ENCODE measurements at places on chromosomes 5 and 9.

- DNase-seq, result no peak
These were observed 178.2 kb upstream of the ATP10B start for GRCh38 chr5:161030229-161030628.

GRCh38 chr9:87063871-87064270 lies 116.6 kb upstream of the GAS1 start:
- no peak for DNase-seq

- DNase-seq, result no peak
These were observed 28.3 kb downstream of the IARS1 start for GRCh38 chr9:92265154-92265553.

- no peak for DNase-seq
These were observed 56.2 kb upstream of the GCNT4 start for GRCh38 chr5:75108515-75108914.

- no peak for DNase-seq
These were observed 16.0 kb upstream of the JADE2 start for GRCh38 chr5:134509308-134510040.

DNA sequence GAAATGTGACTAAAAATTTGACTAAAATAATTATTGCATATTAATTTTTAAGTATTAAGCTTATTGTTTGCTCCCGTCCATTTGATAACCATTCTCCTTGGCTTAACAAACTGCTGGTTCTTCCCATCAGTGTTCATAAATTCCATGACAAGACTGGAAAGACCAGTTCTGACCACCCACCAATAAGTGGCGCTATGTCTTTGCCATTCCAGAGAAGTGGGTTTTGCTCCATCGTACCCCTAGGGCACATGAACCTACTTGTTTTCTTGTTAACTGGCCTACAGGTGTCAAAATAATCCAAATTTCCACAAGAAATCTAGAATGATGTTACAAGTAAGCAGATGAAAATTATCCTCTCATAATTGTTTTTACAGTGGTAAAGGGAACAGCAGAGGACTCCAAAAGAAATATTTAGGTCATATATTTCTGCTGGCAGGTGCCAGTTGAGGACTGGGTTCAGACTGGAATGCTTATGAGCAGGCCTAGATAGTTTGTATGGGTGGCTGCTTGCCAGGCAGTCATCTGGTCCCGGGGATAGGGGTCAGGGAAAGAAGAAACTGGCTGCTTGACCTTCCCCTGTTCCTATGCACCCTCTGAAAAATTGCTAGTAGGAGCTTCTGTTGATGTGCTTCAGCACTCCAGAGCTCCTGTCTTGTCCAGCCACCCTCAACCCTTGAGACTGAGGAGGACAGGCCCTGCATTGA lies 283.1 kb upstream of the ADAMTSL1 start:
- DNase-seq, result no peak

DNA sequence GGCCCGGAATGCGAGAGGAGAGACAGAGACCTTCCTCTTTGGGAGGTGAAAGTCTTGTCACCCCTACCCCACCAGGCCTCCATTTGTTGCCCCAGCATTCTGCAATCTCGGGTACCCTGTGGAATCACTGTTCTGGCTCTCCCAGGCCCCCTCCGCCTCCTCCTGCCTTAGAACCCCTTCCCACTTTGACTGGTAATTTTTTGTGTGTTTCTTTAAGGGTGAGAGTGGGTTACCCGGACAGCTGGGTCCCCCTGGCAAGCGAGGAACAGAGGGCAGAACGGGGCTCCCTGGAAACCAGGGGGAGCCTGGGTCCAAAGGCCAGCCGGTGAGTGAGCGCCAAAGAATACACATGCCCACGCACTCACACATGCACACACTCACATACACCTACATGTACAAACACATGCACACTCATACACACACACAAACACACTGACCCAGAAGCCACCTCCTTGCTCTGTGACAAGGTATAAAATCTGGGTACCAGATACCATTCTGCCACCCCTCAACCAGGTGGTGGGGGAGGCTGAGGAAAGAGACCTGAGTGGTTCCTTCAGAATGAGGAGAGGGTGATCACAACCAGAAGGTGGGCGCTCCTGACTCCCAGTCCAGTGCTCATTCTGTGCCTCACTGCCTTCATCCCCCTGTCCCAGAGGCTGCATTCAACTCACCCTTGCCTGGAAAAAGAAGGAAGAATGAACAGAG lies 30.9 kb upstream of the ORM1 start:
- no peak for DNase-seq

GRCh38 chr5:30121043-30121442 lies 1072.4 kb upstream of the CDH6 start:
- DNase-seq, result no peak

GRCh38 chr9:9498128-9498527 lies 1114.7 kb downstream of the PTPRD start:
- no peak for DNase-seq

GRCh38 chr9:37390759-37391158 lies 31.7 kb upstream of the GRHPR start:
- no peak for DNase-seq

- no peak for DNase-seq
These were observed 100.3 kb upstream of the SPOCK1 start for GRCh38 chr5:137599457-137599856.

DNA sequence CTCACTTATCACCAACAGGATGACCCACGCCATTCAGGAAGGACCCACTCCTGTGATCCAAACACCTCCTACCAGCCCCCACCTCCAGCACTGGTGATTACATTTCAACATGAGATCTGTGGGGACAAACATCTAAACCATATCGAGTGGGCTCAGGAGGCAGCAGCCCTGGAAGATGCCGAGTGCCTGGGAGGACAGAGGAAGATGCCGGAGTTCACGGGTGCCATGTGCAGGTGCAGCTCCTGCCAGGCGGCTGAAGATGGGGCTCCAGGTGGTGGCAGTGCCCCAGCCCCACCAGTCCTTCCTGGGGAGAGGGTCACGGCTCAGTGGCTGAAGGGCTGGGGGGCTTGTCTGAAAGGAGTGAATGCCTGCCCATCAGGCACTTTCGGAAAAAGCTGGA lies 6.1 kb upstream of the CEP72 start:
- no peak for DNase-seq

All from activated naive CD4-positive, alpha-beta T cell (primary cell).